ENCODE measurements at places on chromosomes 1 and 21.

- no peak for DNase-seq
Observed at GRCh38 chr21:24514081-24514733, 1093.1 kb downstream of the MRPL39 start.

- no peak for DNase-seq
Observed at GRCh38 chr1:8431784-8432183, 113.9 kb downstream of the SLC45A1 start.

DNA sequence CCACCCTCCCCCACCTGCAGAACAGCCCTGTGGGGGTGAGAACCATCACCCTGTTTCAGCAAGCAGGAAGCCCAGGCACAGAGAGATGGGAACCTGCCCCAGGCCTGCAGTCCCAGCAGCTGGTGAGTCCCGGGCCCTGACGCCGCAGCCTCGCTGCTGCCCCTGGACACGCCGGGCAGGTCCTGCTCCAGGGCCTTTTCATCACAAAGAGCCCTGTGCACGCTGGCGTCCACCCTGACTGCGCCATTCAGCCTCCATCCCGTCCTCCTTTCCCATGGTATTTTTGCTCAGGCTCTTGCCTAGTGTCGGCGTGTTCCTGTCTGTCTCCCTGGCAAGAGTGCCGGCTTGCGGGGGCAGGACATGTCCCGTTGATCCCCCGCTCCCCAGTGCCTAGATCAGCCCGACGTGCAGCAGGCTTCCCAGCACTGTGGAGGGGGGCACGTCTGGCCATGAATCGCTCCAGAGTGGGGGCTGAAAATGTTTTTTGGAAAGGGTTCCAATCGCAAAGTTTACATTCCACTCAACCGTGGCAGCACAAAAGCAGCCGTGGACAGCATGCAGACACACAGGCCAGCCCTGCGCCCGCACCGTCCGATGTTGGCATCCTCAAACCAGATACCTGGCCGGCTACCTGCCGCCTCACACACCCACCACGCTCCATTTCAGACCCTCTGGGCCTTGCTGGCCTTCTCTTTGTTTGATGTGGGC is 6.3 kb upstream of the TTC34 start:
- DNase-seq = no peak

- no peak for DNase-seq
Observed at GRCh38 chr1:219801156-219801820, 127.1 kb downstream of the SLC30A10 start.

- no peak for DNase-seq
Observed at GRCh38 chr1:16094453-16095158, 21.2 kb upstream of the FAM131C start.

- DNase-seq = no peak
Observed at GRCh38 chr1:38120552-38121230, 74.1 kb upstream of the POU3F1 start.

DNA sequence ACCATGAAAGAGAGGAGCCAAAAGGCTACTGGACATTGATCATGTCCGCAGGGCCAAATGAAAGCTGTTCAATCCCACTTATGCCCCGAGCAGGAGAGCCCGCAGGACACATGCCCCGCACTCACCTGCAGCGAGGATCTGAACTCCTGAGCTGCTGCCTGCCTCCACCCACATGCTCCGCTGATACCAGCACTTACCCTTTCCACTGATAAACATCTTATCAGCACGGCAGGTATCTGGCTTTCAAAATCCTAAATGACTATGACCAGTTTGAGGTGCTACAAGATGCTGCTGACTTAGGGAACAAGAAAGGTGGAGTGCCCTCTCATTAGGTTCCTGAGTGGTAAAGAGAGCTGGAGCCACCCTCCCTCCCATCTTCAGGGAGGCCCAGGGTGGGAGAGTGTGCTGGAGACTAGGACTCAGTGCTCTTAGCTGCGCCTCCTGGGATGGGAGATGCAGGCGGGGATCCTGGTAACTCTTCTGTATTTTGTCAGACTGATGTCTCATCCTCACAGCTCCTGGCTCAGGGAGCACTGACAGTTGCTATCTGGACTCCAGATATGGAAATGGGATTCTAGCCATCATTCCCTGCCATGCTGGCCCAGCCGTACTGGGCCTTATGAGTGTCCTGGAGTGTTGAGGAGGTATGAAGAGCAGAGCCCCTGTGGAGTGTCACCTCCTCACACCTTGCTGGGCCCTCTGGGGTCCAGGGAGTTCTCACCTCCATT is 86.4 kb upstream of the F3 start:
- no peak for DNase-seq

- no peak for DNase-seq
Observed at GRCh38 chr1:17819129-17819802, 64.1 kb downstream of the ACTL8 start.

DNA sequence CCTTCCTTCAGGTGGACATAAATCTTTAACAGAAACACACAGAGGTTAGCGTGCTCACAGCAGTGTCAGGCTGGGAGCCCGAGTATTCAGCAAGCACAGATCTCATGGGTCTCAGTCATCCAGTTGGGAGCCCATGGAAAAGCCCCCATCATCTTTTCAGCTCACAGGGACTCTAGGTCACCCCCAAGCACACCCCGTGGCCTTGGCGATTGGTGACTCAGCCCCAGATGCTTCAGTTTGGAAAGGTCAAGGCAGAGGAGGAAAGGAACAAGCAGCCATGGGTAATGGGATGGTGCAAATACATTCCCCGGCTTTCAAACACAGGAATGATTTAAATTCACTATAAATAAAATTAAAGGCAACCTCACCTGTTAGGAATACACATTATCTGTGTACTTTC is 88.9 kb downstream of the PGBD5 start:
- no peak for DNase-seq

Data from CD4-positive, alpha-beta T cell treated with Interleukin-1 beta for 1 hour (primary cell).